ENCODE measurements at places on chromosomes 4 and X.
A peak's percentile ranks its signal among the peaks of the same experiment; 100 is the strongest.

DNA sequence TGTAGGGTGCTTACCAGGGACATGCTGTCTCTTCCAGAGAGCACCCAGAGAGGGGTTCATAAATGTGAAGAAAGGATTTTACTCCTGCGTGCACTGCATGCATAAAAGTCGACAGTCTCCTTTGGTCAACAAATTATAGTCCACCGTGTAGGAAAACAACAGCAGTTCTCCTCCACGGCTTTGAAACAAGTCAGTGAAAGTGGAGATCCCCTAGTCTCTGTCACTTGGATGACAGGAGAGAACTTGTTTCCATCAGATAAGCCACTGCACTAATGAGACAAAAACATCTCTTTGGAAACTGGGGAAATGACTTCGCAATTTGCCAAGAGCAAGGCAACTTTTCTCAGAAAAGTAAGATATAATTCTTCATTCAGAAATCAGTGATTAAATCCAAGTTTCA is 9.7 kb downstream of the UNC5C start:
- no peak for ATAC-seq

- peak; percentile 59 for ATAC-seq
Observed at GRCh38 chr4:2843941-2844584, 419 bp downstream of the ADD1 start.

DNA sequence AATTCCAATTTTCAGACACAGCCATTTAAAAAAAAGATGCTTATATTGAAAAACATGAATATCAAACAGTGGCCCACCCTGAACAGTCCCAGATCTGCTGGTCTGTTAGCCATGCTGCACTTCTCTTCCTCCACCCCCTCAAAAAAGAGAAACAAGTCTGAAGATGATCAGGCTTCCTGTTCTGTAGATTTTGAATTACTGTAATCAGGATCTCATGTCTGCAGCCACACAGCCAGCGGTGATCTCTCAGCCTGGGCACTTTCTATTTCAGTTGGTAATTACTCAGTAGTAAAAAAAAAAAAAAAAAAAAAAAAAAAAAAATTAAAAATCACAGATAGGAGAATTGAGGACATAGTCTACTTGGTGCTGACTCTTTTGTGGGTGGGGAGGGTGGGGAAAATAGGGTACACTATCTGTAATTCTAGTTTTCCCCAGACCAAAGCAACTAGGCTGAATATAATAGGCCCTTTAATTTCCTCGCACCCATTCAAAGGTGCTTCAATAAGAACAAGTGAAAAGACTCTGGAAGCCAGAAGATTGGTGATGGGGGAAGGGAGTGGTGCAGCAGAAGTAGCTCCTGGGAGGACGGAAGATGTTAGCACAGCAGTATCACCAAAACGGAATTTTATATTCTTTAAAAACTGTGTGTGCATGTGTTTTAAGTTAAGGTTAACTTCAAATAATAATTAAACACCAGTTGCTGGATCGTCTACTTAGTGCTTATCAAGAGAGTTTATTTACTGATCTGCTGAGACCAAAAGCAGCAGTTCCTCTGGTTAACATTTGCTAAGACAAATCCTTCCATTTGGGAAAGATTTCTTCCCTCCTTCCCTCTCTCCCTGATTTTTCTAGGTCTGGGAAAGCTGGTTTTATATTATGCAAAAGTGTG is 47.0 kb downstream of the SPRY1 start:
- peak; percentile 82 for ATAC-seq

DNA sequence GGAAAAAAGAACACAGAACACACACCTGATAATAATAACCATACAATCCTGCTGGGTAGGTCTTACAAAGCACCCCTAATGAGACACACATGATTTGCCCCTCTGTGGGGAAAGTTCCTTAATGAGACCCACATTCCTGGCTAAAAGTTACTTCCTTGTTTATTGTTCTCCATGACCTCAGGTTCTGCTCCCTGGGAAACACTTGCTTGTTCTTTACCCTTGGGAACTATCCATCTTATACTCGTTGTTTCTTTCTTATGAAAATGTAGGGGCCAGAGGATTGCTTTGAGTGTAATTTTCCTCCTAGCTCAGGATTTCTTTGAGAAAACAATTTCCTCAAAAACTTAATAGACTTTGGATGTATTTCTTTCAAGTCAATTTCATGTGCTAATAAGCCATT is 52.1 kb upstream of the PCDH10 start:
- ATAC-seq, result no peak

DNA sequence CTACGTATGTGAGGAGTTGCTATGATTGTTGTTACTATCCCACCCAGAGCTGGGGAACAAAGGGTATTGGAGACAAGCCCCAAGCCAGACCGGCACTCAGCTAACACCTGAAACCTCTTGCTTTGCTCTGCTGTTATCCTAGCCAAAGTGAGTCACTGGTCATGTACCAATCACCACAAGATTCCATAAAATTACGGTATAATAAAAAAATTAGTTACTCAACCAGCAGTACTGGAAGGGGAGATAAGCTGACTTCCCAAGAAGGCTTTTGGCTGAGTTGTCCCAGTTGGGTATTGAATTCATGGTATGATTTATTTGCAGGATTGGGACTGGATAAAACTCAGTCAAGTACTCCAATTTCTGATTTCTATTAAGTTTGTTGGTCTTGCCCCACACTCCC is 5.3 kb downstream of the EDA2R start:
- no peak for ATAC-seq

DNA sequence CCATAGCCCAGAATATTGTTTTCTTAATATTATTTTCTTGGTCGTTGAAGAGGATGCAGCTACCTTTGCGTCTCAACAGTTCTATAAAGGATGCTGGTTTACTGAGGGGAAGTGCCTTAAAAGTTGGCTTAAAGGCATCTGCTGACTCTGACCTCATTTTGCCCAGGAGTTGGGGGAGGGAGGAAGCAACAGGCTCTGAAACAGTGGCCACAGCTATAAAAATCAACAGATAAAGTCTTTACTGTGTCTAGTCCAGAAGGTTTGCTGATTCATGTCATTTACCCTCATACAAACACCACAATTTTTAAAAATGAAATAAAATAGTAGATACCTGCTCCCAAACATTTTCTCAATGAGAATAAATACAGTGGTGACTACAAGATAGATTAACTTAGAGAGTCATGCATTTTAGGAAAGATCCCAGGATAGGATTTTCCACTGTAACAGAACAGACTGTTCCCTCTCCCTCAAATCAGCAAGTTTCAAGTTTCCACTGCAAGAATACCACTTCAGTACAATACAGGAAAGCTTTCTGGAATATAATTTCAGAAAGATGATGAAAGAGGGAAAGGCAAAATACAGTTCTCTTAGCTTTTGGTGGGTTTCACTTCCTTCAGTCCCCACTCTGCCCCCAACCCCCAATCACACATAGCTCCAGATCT is 1.9 kb downstream of the PHKA1 start:
- no peak for ATAC-seq

DNA sequence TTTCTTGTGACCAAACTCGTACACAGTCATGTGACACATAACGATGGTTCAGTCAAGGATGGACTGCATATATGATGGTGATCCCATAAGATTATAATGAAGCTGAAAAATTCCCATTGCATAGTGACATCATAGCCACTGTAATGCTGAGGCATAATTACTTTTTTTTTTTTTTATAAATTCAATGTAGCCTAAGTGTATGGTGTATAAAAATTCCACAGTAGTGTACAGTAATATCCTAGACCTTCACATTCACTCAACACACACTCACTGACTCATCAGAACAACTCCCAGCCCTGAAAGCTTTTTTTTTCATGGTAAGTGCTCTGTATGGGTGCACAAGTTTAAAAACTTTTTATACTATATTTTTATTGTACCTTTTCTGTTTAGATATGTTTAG is 105.0 kb downstream of the AREG start:
- ATAC-seq, result no peak

DNA sequence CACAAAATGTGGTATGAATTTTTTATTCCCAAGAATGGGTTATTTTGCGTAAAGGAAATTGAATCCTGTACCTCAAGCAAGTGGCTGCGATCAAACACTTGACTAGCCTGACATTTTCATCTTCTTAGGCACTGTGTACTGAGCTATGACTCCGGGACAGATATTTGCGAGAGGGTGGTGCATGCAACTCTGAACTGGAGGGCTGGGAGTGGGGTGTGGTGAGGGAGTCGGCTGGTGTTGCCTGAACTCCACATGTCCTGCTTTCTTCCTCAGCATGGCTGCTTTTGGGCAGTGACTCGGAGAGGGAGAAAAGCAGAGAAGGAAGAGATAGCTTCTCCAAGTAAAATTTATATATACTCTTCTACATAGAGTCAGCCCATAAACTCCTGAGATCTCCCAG is 68.5 kb upstream of the GATB start:
- ATAC-seq, result no peak

All from stimulated activated memory B cell treated with anti-CD40 and anti-IgM and Interleukin-4, amounts not matched to agents 10 μg/mL and 1 μg/mL and 100 μg/mL, for 72 hours (primary cell).